ENCODE measurements at places on chromosomes 6 and 20.

DNA sequence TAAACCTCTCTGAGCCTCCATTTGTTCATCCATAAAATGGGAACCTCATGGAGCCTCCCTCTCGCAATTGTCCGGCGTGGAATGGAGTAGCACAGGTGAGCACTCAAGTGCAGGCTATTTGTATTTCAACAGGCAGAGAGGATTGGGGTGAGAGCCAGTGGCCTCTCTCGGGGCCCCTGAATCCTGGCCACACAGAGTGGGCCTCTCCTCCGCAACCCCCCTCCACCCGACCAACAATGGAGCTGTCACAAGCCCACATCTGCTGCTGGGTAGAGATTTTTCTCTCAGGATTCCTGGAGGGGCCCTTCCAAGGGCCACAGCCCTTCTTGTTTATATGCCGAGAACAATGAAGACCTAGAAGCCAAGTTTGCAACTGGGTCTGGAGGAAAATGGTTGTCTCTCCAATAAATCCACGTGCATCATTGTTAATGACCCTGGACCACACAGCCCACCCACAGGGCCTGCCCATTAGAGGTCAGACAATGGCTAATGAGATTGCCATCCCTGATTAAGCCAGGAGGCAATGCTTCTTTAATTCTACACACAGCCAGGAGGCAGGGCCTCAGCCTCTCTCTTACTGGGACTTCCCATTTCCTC, 233.0 kb downstream of the ANKRD60 start:
- no peak for DNase-seq

DNA sequence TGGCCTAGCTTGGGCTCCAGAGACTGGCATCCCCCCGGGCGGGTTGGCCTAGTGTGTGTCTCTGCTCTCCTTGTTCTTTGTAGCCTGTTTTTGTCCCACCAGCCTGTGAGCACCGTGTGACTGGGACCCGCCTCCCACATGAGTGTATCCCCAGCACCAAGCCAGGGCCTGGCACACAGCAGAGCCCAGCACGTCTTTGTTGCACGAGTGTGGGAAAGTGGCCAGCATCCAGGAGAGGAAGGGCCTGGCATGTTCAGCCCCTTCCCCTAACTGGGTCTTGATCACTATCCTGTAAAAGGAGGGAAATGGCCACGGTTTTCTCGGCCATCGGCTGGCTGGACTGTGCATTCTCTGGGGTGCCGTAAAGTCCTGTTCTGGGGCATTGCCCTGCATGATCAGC, 290.1 kb downstream of the BMP7 start:
- no peak for DNase-seq

DNA sequence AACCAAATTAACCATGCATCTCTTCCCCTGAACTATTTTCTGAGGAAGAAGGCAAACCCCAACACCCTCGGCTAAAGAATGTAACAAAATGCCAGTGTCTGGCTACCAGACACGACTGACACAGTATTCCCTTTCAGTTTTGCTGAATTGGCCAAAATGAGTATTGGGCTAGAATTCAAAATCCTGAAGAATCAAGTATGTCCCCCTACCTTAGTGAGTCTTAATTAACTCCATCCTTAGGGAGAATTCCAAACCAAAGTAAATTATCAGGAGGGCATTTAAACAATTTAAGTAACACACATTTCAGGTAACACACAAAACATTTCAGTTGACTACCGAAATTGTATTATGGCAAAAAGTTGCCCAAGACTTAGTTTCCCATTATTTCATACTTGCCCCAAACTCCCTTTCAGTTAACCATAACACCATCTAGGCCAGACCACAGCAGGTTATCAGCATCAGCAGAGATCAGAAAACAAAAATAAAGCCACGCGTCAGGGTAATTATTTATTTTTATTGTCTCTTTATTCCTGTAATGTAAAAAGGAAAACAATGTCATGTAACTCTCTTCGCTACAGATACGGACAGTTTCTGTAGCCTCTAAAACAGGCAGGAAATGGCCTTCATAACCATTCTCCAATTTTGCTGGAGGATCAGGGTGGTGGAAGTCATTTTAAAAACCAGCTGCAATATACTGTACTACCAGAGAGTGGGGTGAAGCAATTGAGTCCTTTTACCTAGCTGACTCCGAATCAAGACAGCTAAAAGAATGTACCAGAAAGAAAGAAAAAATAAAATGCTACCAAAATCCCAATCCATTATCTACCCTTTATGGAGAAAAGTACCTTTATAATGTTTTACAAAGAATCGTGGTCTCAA, 1.9 kb downstream of the SNX5 start:
- no peak for DNase-seq

DNA sequence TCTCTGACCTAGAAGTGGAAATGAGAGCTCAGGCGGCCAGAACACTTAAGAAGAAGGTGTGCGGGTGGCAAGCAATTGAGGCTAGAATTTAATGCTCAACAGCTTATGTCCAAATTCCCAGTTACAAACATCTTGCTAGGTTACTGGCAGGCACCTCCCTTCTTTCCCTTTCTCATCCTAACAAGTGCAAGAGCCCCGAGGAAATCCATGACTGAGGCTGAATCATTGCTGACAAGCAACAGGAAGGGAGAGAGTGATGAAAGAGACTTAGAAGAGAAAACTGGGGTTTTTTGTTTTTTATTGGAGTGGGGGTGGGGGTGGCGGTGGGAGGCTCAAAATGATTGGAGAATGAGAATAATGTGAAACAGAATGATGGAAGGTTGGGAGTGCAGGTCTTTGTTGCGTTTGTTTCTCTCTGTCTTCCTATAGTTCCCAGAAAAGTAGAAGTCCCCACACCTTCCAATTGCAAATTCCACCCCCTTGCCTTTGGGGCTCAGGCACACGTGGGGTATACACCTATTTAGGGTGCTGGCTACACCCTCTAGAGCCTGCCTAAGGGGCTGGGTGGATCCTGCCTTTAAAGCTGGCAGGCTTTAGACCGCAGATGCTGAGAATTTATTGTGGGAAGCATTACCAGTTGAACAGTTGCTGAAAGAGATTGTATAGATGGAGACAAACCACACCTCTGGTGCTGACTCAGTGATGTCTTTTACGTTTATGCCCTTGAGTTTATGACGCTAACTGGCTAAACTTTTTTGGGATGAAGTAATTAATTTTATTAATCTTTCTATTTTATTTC, 1.4 kb downstream of the FAM83B start:
- no peak for DNase-seq

GRCh38 chr6:121443971-121444541, 8.6 kb downstream of the GJA1 start:
- DNase-seq, result no peak

GRCh38 chr6:174036-174435, 118.3 kb upstream of the DUSP22 start:
- DNase-seq, result no peak

- DNase-seq, result no peak
Measured at GRCh38 chr20:12786276-12786675, 222.5 kb upstream of the SPTLC3 start.

DNA sequence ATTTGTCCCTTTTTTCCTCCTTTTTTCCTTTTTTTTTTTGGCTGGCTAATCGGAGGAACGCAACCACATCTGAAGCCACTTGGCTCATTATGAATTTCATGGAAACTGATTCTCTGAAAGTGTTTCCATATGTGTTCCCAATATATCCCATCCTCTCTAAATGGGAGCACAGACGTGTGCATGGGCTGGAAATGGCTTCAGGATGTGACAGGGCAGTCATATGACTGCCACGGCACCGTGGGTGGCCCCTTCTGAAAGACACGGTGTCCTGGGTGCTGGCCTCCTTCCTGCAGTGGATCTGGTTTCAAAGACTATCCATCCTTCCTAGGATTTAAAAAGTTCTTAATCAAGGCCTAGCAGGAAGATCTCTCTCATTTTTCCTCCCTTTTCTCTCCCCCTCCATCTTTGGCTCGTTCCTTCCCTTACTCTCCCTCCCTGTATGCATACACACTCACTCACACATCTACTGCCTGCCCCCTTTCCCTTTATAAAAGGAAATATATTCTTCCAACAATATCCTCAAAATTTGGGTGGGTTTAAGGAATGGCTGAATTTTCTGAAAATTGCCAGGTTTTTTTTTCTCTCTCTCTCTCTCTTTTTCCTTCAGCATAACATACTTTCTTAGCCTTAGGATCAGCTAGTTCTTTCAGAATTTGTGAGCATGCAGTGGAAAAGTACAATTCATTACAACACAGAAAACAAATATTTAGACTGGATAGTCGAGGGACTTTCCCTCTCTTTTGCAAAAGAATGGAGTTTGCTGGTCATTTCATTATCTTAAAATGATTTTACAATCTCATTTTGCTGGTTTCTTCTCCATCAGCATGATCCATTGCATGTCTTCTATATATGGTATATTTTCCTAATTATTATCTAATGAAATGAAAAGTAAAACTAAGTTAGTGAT, 161.2 kb upstream of the SUPT3H start:
- DNase-seq, result no peak

DNA sequence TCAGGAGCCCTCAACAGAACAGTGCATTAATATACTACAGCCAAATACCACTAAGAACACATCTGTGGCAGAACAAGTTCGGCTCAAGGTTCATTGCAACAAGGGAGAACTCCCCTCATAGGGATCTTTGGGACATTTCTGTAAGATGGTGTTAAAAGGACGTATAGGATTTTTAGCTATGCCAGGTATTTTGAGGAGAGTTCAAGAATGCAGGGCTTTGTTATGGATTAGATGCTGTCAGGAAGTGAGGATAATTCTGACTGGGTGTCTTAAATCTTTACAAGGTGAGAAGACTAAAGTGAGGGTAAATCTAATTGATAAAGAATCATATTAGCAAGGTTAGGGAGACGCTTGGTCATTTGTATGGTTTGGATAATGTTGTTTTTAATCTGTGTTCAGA, 83.7 kb upstream of the AHI1 start:
- no peak for DNase-seq

- no peak for DNase-seq
Measured at GRCh38 chr6:26089272-26089671, 2.0 kb downstream of the HFE start.

- no peak for DNase-seq
Measured at GRCh38 chr20:42714298-42715141, 475.2 kb downstream of the PTPRT start.

DNA sequence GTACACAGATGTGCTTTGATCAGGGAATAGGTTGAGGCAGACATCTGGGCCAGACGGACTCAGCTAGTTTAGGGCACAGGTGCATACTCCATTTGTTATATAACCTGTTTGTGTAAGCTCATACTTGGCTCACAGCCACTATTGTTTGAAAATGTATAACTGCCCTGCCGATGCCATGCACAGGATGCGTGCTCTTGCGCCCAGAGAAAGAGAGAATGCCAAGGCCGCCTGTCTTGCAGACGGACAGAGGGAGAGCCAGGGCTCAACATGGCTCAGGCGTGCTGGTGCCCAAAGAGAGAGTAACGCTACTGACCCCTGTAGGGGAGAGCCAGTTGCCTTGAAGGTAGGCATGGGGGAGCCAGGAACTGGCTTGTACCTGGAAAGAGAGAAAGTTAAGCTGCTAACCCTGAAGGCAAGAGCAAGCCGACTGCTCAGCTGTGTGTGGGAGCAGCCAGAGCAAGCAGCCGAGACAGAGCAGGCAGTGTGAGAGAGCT, 57.7 kb downstream of the FAM229B start:
- no peak for DNase-seq
